A549 treated with AZD2906 at 1 μM for 4 hours (cell line): ENCODE measurements at places on chromosomes 4 and X. TPM values are rescaled to one million over a fixed set of nuclear protein-coding genes. Genes with fewer than 3 reads are reported as not detected.

Gene MGAT4D
- not detected in 5 replicates for total RNA-seq

Gene SCML2
- total RNA-seq: 6.7 to 9.8 TPM (median 8.0 TPM) in 5 replicates

Gene ARMCX1
- total RNA-seq: 0.26 to 0.57 TPM (median 0.43 TPM) in 5 replicates

Gene ALB
- total RNA-seq: 0.16 to 1.7 TPM (median 1.5 TPM) in 3 of 5 replicates, not detected in the others

Gene SPOCK3
- 0.14 to 0.35 TPM (median 0.24 TPM) in 5 replicates for total RNA-seq

Gene SFRP2
- total RNA-seq: 0.03 TPM in 2 of 5 replicates, not detected in the others

Gene ENPP6
- not detected in 5 replicates for total RNA-seq

Gene TECRL
- not detected in 5 replicates for total RNA-seq

Gene LRP2BP
- total RNA-seq: 0.08 to 0.14 TPM (median 0.10 TPM) in 5 replicates
